Islet precursor cell (in vitro differentiated cells): ENCODE measurements at places on chromosomes 5 and 9.
A peak's percentile ranks its signal among the peaks of the same experiment; 100 is the strongest.

DNA sequence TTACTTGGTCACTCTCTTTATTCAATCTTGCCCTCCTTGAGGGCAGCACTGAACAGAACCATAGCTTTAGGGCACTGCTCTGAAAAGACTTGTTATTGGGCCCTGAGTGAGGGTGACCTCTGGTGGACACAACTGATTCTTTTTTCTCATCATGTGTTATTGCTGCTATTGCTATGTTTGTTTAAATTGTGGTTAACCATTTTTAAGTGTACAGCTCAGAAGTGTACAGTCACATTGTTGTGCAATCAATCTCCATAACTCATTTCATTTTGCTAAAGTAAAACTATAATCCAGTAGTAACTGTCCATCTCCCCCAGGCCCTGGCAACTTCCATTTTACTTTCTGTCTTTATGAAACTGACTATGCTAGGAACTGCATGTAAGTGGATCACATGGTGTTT lies 351.1 kb upstream of the RIOK2 start:
- DNase-seq = peak; percentile 61

- peak; percentile 72 for DNase-seq
Measured at GRCh38 chr9:137534256-137535119, 15.7 kb downstream of the PNPLA7 start.

DNA sequence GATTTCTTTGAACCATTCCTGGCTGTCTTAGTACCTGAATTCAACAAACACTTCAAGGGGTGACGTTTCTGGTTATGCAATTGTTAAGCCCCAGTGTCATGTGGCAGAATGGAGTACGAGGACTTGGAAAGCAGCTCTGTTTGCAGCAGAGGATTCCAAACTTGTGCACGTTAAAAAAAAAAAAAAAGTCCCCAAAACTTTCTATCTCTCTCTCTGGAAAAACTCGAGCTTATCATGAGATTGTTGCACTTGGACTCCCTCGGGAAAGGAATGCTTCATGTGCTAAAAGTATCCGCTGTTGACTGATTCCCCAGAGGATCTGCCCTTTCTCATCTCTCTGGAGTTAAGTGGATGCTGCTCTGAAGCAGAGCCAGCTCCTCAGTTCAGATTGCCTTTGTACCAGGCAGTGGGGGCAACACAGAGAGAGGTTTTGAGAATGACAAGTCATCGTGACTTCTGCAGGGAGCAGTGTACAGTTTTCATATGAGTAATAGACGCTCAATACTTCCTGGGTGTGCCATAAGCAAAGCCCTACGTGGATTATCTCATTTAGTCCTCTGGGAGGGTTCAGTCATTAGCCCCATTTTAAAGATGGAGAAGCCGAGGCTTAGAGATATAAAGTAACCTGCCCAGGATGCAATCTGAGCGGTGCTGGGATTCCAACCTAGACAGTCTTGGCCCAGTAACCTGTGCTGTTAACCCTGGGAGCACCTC lies 28.1 kb downstream of the TMOD1 start:
- DNase-seq = no peak

GRCh38 chr9:76370396-76371023 lies 23.7 kb downstream of the RFK start:
- no peak for DNase-seq

DNA sequence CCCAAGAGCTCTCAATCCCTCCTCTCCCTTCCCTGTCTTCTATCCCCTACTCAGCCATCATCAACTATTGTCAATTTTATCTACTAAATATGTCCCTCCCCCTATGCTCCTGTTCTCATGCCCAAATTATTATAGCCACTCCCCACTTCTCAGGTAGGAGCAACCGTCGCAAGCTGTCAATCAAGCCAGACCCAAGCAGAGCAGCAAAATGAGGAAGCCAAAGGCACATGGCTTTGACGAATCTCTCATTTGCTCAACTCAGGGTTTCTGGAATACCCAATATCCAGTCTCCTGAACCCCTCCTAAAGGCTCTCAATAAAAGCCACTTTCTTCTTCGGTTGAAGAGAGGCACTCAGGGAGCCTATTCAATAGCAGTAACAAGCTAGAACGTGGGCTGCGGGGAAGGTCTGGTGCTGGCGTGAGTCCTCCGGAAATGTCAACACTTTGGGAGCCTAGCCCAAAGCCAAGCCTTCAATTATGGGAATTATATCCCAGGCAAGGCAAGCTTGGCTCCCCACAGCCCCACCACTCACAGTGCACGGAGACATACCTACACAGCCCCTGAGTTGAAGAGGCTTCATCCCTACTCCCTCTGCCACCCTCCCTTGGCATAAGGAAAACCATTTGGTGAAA lies 47.7 kb downstream of the SIL1 start:
- DNase-seq = no peak

- no peak for DNase-seq
Measured at GRCh38 chr9:22211588-22212360, 202.7 kb upstream of the CDKN2B start.

GRCh38 chr9:13900449-13900848 lies 413.5 kb downstream of the NFIB start:
- no peak for DNase-seq

- no peak for DNase-seq
Measured at GRCh38 chr5:64693636-64694035, 3.3 kb downstream of the SHISAL2B start.

DNA sequence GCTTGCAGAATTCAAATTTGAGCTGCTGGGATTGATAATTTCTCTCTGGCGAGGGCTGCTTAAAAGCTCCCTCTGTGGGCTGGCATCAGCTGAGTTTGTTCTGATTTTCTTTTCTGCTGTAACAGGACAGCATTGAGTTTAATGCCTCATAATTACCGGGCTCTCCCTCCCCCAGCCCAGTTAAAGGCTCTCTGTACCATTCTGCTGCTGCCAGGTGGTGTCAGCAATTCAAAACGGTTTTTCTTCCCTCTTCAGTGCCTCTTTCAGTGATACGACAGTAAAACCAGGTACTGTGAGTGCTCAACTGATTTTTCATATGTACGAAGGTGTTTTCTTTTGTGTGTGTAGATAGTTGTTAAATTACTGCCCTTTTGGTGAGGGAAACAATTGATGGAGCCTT lies 509.3 kb upstream of the CTNND2 start:
- DNase-seq = no peak

- no peak for DNase-seq
Measured at GRCh38 chr9:93488244-93488643, 34.9 kb upstream of the FAM120AOS start.

DNA sequence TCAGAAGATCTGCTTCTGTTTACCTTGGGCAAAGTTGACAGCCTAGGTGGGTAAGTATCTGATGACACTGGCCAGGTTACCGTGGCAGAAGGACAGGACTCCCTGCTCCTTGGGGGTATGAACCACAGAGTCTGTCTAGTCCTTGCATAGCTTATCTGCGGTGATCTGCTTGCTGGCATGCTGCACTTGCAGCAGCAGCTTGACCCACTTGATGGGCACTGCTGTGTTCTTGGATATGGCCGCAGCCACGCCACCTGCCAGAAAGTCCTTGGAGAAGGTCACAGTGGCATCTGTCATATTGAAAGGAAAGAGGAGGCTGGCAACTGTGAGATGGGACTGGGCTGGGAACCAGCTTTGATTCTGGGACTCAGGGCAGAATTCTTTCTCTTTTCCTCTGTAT lies 35.9 kb upstream of the POC5 start:
- DNase-seq = no peak

DNA sequence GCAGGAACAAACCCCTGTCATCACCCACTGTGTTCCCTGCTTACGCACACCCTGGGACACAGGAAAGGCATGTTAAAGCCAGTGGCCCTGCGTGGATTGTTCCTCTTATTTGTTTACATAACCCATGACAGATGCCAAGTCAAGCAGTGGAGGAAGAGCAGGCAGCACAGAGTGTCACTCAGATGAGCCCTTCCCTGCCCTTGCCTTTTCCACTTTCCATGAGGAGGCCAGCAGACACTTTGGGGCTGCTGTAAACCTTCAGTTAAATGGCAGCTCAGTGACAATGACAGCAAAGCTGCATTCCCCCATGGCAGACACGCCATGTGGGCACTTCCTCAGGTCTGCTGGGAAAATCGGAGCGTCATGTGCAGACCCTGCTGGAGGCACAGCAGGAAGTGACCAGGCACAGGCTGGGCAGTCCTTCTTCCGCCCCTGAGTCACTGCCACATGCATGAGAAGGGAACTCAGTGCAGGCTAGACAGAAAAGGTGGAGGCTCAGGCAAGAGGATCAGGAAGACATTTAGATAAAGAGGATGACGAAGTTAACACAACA lies 216.8 kb upstream of the PIK3R1 start:
- peak; percentile 66 for DNase-seq

- no peak for DNase-seq
Measured at GRCh38 chr5:178602752-178603151, 12.6 kb upstream of the COL23A1 start.

DNA sequence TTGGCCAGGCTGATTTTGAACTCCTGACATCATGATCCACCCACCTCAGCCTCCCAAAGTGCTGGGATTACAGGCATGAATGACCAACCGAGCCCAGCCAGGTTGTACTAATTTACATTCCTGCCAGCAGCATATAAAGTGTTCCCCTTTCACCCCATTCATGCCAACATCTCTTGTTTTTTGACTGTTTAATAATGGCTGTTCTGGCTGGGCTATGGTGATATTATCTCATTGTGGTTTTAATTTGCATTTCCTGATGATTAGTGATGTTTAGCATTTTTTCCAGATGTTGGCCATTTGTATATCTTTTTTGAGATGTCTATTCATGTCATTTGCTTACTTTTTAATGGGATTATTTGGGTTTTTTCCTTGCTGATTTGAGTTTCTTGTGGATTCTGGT lies 87.3 kb downstream of the INVS start:
- DNase-seq = no peak

DNA sequence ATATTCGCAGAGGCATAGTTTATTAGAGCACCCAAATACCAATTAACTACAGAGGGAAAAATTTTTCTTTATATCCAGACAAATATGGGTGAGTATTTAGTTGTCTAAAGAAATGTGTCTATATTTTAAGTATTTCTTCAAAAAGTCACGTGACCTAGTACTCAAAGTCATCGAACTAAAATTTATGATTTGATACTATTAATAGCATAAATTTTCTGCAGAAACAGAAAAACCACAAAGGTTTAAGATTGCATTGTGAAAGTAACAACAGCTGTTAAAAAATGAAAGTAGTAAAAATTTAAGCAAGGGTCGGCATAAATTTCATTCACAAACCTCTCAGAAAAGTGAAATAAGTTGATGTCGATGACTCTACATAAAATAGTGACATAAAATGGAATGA lies 323.9 kb upstream of the RORB start:
- no peak for DNase-seq

DNA sequence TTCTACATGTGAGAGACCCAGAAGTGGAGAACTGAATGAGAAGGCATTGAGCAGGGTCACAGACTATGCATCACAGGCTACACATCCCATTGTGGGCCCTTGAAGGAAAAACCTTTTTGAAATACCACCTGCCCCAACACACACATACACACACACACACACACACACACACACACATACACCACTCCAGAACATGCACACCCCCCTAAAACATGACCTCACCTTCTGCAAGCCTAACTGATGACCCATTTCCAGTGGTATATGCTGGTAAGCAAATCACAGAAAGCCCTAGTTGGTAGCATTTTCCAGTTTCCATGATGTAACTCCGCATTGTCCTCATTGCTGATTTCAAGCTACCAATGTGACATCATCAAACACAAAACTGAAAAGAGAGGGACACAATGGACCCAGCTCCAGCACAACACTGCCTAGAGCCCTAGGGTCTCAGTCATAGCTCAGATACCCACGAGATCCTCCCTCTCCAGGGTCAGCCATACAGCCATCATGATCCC lies 36.4 kb downstream of the THBS4 start:
- peak; percentile 12 for DNase-seq

GRCh38 chr5:61435368-61435767 lies 103.3 kb downstream of the ZSWIM6 start:
- DNase-seq = no peak

DNA sequence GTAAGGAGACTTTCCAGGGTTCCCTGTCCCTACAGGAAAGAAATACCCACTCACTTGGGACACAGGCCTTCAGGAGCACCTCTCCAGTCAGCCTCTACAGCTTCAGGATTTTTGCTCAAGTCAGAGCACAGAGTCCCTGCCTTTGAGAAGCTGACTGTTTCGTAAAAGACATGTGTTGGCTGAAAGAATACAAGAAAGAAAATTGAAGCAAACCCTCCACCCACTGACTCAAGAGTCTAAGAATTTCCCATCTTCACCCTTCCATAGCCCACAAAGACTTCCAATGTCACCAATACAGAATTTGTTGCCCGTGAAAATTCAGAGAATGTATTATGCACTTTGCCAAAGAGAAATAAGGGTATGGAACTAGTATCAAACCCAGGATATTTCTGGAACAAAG lies 53.0 kb upstream of the ZNF622 start:
- DNase-seq = no peak

- no peak for DNase-seq
Measured at GRCh38 chr5:148939676-148940075, 113.3 kb downstream of the ADRB2 start.

- no peak for DNase-seq
Measured at GRCh38 chr9:629146-629545, 212.4 kb upstream of the DMRT1 start.

GRCh38 chr9:87517732-87518131 lies 20.1 kb downstream of the DAPK1 start:
- no peak for DNase-seq

DNA sequence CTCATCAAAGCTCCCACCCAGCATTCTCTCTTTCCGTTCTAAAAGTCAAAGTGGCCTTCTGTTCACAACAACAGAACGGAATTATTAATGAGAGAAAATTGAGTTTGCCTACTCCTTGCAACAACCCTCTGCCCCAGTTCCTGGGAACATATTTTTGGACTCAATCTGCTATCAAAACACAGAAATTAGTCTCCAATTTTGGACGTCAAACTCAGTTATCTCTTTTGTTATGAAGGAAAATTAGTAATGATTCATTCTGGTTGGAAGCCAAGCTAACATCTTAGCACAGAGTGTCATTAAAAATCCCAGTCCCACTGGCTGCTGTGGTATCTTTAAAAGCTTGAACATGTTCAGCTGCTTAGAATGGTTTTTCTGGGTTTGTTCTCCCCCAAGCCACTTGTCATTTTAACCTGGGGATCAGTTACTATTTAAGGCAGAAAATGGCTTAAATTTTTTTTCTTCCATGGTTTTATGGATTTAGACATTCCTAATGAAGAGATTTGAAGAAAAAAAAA lies 343.2 kb downstream of the TRIM32 start:
- DNase-seq = no peak

- DNase-seq = no peak
Measured at GRCh38 chr5:159657771-159658170, 258.5 kb upstream of the ADRA1B start.
